ENCODE measurements at places on chromosomes 5 and 9. TPM values are rescaled to one million over a fixed set of nuclear protein-coding genes. Genes with fewer than 3 reads are reported as not detected.

The PDCD1LG2 gene
- total RNA-seq: 1.7 TPM

DNA sequence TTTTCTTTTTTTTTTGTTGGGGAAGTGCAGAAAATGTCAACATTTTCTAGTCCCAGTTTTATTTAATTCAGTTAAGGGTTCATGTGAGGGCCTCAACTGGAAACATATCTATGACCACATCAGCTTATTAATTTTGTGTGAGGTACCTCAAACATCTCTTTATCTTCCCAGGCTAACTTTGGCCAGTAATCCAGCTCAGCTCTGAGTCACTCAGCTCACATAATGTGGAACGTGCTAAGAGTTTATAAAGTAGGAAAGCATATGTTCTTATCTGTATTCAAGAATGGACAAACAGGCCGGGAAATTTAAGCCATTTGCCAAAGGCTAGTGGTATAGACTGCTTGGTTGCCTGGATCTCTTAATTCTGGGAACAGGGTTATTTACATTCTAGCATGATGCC lies 118.4 kb downstream of the INSYN2B start:
- H3K4me3 ChIP-seq: no peak overlapping the region
- no peak for DNase-seq
- H3K4me1 ChIP-seq: no peaks in the 10 kb centered on the region
- no peak overlapping the region for H3K27ac ChIP-seq
- no peaks in the 10 kb centered on the region for H3K36me3 ChIP-seq

The CCNJL gene
- 8.2 TPM for total RNA-seq

The PCDHA9 gene
- total RNA-seq: 1.7 TPM

GRCh38 chr9:34994900-34995669 lies 5.5 kb downstream of the DNAJB5 start:
- no peaks in the 10 kb centered on the region for H3K27me3 ChIP-seq
- H3K36me3 ChIP-seq: peaks cover 5% of the 10 kb centered on the region
- no peak overlapping the region for H3K4me3 ChIP-seq
- no peak for DNase-seq
- H3K27ac ChIP-seq: no peak overlapping the region
- peaks cover 38% of the 10 kb centered on the region for H3K4me1 ChIP-seq

Data from osteocyte (in vitro differentiated cells).